ENCODE measurements at places on chromosomes 6 and 20. TPM values are rescaled to one million over a fixed set of nuclear protein-coding genes. Genes with fewer than 3 reads are reported as not detected.

The MTFR2 gene
- 0.85 TPM for total RNA-seq

The KHDRBS2 gene
- total RNA-seq, result not detected

The BAG2 gene
- 17.2 TPM for total RNA-seq

The JPH2 gene
- 0.96 TPM for total RNA-seq

The PRDM13 gene
- not detected for total RNA-seq

The CRISP1 gene
- not detected for total RNA-seq

The RNF182 gene
- total RNA-seq, result 9.0 TPM

The SLC44A4 gene
- total RNA-seq, result not detected

The TREM2 gene
- total RNA-seq, result not detected

The VSX1 gene
- not detected for total RNA-seq

The CALHM5 gene
- total RNA-seq, result 17.2 TPM

The TINAG gene
- not detected for total RNA-seq

The NEU1 gene
- total RNA-seq, result 93.9 TPM

The NFATC2 gene
- 0.19 TPM for total RNA-seq

The RHAG gene
- total RNA-seq, result not detected

The PRELID3B gene
- total RNA-seq, result 91.3 TPM

The RAB22A gene
- 17.3 TPM for total RNA-seq
